ENCODE measurements at places on chromosomes 1 and 21.

- DNase-seq = no peak
Measured at GRCh38 chr21:27683292-27683691, 716.4 kb upstream of the ADAMTS5 start.

DNA sequence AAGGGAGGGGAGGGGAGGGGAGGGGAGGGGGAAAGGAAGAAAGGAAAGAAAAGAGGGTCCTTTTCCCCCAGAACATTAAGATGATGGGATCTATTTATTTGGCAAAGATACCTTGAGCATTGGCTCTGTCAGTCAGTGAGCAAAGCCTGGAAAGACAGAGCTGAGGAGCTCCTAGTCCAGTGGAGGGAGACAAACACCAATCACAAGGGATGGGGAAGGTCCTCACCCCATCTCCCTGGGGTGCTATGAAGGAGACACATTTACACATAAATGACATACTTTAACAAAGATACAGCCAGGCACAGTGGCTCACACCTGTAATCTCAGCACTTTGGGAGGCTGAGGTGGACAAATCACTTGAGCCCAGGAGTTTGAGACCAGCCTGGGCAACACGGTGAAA, 154.9 kb upstream of the TIAM1 start:
- DNase-seq = no peak

- no peak for DNase-seq
Measured at GRCh38 chr1:173276922-173277800, 70.0 kb upstream of the TNFSF4 start.

DNA sequence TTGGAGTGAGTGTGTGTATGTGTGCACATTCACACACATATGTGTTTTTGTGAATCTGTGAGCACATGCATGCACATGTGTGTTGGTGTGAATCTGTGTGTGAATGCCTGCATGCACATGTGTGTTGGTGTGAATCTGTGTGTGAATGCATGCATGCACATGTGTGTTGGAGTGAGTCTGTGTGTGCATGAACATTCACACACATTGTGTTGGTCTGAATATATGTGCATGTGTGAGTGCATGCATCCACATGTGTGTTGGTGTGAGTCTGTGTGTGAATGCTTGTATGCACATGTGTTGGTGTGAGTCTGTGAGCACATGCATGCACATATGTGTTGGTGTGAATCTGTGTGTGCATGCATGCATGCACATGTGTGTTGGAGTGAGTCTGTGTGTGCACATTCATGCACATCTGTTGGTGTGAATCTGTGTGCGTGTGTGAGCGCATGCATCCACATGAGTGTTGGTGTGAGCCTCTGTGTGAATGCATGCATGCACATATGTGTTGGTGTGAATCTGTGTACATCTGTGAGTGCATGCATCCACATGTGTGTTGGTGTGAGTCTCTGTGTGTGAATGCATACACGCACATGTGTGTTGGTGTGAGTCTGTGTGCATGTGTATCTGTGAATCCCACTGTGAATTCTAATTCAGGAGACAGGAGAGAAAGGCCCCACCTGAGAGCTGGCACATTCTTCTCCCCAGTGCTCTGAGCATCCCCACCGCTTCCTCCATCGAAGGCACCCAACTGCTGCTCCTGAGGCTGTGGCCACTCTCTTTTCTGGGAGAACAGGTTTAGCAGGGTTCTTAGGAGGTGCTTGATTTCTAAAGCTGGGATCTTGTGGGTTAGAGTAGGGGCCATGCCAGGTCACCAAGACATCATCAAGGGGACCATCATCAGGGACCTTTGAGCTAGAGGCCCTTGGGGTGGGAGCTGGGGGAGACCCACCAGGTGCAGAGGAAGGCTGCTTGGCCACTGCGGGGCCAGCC, 117.5 kb upstream of the ARHGEF16 start:
- DNase-seq = no peak

DNA sequence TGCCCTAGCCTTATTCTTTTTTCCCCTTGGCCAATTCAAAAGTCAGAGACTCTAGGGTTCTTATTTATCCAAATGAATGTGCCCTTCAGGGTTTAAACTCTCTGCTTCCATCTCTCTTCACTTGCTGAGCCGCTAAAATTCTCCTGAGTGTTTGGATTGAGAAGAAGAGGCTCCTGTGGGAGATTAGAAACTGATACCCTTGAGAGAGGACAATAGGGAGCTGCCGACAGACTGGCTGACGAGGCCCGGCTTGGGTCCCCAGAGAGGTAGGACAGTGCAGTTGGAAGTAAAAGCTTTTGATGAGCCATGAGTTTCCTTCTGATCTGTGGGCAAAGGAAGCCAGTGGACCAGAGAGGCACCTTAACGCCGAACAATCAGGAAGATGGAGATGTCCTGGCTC, 41.3 kb upstream of the UBE2U start:
- no peak for DNase-seq

DNA sequence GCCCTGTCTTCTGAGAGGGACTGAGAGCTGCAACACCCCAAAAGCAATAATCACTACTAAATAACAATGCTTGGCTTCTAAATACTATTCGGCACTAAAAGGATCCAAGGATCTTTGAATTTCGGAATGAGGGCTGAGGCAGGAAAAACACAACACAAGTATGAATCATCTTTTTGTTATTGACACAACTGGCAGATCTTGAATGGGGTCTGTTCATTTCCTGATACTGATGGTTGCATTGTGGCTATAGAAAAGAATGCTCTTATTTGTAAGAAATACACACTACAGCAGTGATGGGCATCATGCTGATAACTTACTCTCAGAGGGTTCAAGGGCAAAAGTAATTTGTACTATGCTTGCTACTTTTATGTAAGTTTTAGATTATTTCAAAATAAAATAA, 149.2 kb upstream of the PLD5 start:
- DNase-seq = no peak

DNA sequence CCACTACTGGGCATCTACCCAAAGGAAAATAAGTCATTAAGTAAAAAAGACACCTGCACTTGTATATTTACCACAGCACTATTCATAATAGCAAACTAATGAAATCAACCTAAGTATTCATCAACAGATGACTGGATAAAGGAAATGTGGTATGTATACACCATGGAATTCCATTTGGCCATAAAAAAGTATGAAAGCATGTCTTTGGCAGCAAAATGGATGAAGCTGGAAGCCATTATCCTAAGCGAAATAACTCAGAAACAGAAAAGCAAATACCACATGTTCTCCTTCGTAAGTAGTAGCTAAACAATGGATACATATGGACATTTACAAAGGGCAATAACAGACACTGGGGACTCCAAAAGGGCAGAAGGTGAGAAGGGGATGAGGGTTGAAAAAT, 485.7 kb upstream of the BRINP3 start:
- DNase-seq = no peak

- no peak for DNase-seq
Measured at GRCh38 chr1:63116016-63116415, 206.4 kb upstream of the FOXD3 start.

- DNase-seq = no peak
Measured at GRCh38 chr1:112033439-112034120, 44.1 kb upstream of the KCND3 start.

DNA sequence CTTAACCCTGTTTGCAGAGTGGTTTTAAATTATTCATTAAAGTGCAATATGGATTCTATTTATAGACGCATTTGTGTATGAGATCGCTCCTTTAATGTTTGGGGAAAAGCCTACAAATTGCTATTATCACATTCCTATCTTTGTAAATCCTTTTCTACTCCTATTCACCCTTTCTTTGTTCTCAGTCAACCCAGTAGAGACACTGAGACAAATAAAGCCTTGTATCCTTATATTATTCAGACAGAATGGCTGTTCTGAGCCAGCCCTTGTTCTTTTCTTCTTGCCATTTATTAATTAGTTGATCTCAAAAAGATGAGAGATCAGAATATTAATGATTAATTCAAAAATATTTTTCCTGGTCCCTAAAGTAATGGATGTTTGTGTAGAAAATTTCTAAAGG, 8.4 kb downstream of the PCBP3 start:
- no peak for DNase-seq

- no peak for DNase-seq
Measured at GRCh38 chr1:53606651-53607051, 132.3 kb downstream of the GLIS1 start.

GRCh38 chr1:116147972-116148371, 36.8 kb downstream of the MAB21L3 start:
- no peak for DNase-seq

DNA sequence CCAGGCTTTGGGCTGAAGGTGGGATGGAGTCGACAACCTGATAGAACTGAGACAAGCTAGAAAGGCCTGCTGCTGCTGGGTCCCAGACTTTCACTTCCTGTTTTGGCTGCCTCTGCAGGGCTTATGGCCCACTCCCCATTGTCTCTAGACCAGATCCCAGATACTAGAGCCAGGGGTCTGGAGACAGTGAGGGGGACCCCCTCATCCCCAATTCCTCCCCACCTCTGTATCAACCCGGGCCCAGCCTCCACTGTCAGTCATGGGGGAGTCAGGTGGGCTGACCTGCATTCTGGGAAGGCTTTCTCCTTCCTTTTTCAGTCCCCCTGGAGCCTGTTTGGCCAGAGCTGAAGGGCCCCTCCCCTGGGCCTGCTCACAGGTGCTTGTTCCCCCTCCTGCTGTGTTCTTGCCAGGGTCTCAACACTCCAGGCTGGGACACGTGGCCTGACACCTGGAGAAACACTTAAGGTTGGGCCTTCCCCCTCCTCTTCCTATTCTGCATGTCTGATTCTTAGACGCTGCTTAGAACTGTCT, 18.0 kb upstream of the ETV3L start:
- DNase-seq = no peak

- no peak for DNase-seq
Measured at GRCh38 chr1:212951126-212951946, 995 bp downstream of the VASH2 start.

GRCh38 chr1:212401838-212402582, 12.7 kb downstream of the PACC1 start:
- no peak for DNase-seq

DNA sequence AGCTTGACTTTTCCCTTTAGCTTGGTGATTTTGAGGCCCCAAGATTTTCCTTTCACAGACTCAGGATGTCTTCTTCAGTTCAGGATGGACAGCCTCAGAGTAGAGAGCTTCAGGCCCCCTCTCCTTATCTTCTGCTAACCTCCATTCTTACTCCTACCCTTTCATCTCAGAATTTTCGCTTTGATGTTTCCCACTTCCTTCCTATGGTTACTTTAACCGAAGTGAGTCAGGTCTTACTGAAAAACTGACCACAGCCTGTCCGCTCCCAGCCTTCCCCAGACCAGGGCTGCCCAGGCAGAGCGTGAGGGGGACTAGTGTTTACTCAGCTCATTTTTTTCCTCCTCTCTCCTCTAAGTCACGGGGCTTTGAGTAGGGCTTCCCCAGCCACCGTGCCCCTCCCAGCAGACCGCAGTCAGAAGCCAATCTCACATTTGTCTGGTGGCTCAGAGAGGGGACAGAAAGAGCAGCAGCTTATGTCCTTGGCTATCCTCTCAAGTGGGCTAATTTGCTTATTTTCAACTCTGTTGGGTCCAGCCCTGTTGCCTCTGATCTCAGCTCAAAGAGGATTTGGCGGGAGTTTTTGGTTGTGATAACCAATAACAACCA, 4.2 kb upstream of the IL19 start:
- no peak for DNase-seq

DNA sequence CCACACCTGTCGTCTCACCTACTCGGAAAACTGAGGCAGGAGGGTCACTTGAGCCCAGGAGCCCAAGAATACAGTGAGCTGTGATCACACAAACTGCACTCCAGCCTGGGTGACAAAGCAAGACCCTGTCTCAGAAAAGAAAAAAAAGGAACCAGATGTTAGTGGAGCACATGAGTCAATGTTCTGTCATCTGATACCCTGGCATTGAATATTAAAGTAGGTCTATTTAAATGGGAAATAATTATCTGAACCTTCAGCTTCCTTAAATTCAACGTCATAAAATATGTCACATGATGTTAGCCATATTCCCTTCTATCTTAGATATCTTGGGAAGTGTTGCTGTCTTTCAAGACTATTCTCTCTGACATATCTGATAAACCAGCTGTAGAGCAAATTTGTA, 47.3 kb downstream of the NCAM2 start:
- no peak for DNase-seq

DNA sequence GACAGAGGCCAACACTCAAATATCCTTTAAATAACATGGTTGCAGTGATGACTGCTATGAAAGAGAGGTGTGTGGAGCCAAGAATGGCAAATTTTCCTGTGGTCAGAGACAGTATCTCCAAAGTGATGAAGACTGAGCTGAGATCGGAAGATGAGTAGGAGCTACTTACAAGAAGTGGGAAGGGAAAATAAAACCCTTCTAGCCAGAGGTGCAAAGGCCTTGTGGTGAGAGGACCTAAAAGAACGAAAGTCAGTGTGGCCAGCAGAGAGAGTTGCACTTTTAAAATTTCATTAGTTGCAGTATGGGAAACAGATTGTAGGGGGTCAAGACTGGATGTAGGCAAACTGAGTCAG, 17.8 kb downstream of the SLAMF7 start:
- DNase-seq = no peak

- no peak for DNase-seq
Measured at GRCh38 chr1:209427811-209428210, 155.7 kb upstream of the CAMK1G start.

- no peak for DNase-seq
Measured at GRCh38 chr1:178434360-178434759, 62.4 kb downstream of the CLEC20A start.

- DNase-seq = no peak
Measured at GRCh38 chr1:37677143-37677439, 15.2 kb upstream of the CDCA8 start.

DNA sequence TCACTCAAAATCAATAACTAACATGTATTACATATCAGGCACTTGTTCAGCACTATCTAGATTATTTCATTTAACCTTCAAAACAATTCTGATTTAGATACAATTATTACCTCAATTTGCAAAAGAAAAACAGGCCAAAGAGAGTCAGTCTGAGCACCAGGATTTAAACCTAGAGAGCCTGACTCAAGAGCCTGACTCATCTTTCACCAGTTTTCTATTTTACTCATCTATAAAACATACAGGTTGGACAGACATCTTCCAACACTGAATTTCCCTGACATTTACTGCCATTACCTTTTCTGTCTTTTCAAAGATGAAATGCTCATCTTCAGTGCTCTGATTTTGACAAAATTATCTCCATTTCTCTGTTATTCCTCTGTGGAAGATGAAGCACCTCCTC, 116.5 kb downstream of the MRPL39 start:
- no peak for DNase-seq

GRCh38 chr21:31266241-31266640, 77.8 kb downstream of the TIAM1 start:
- DNase-seq = no peak

- peak; percentile 55 for DNase-seq
Measured at GRCh38 chr1:228691926-228692325, 43.4 kb upstream of the RHOU start.

All from HuH-7 (cell line).